ENCODE measurements at places on chromosomes 11 and 22.

DNA sequence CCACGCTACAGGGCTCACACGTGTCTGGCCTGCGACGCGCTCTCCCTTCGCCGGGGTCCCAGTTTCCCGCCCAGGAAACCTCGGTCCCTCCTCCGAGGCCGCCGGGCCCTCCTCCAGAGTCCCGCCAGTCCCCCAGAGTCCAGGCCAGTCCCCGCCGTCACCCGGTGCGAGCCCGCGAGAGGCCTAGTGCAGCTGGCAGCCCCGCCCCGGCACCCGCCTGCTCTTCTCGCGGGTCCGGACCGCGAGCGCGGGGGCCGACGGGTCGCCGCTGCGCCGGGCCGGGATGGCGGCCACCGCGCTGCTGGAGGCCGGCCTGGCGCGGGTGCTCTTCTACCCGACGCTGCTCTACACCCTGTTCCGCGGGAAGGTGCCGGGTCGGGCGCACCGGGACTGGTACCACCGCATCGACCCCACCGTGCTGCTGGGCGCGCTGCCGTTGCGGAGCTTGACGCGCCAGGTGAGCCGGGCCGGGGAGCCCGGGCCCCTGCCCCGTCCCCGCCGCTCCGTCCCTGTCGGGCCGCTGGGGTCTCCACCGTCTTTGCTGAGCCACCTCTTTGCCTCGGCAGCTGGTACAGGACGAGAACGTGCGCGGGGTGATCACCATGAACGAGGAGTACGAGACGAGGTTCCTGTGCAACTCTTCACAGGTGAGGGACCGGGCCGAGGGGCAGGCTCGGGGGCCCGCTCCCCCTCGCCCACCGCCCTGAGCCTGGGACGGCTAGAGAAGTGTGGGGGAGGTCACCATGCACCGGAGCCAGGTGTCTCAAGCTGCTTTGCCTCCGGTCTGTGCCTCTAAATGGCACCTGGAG lies at the start of gene PTPMT1:
TSS of gene PTPMT1 (plus strand) at position 260 of the 809 bp plus-strand sequence. CDS start at position 284, 24 bp downstream.
- peak; percentile 26 for DNase-seq

DNA sequence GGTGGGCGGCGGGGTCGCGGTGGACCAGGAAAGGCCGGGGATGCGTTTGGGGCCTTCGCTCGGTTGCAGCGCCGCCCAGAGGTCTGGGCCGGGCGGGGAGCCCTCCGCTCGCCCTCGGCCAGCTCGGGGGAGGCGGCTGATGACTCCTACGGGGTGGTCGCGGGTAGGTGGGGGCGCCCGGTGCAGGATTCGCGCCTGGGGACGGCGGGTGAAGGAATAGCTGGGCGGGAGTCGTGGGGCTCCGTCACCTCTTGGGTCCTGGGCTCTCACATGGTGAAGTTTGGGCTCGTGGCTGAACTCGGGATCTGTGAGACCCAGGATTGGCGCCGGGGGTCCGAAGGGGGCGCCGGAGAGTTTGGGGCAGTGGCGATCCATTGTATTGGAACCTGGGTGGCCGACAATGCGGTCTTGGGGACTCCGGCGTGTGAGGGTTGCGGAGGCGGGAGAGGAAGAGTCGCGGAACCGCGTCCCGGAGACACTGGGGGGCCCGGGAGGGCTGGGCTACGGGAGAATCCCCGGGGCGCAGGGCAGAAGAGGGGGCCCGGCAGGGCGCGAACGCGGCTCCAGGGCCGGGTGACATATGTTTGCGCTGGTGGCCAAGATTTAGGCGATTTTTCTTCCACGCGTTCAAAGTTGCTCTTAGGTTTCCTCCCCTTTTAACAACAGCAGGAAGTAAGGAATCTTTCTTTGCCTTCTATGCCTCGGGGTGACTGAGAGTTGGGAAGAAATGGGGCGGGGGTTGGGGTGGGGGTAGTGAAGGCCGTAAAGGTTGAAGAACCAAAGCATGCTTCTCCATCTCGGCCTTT lies 935 bp downstream of the QSER1 start:
- peak; percentile 60 for DNase-seq

GRCh38 chr11:128908391-128909246 lies 17.5 kb downstream of the KCNJ5 start:
- DNase-seq: no peak

GRCh38 chr11:126512251-126512650 lies 156.8 kb downstream of the ST3GAL4 start:
- no peak for DNase-seq

DNA sequence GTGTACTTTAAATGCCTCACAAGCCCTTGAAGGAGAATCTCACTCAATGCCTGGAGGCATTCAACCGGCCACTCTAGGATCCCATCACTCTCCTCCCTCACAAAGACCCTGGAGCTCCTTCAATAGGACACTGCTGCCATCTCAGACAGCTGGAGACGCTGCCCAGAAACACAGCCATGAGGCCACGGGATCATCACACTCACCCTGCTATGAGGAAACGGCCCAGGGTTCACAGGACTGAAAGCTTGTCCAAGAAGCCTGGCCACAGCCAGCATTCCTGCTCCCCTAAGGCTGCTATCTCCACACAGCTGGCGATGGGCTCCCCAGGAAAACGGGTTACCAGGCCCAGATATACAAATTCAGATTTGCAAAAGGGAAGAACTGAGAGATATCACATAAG lies 13.2 kb downstream of the CARS1 start:
- DNase-seq: no peak

- peak; percentile 24 for DNase-seq
Measured at GRCh38 chr11:102390667-102391465, 43.9 kb downstream of the BIRC2 start.

- DNase-seq: peak; percentile 72
Measured at GRCh38 chr11:46247659-46248058, 29.8 kb upstream of the CREB3L1 start.

DNA sequence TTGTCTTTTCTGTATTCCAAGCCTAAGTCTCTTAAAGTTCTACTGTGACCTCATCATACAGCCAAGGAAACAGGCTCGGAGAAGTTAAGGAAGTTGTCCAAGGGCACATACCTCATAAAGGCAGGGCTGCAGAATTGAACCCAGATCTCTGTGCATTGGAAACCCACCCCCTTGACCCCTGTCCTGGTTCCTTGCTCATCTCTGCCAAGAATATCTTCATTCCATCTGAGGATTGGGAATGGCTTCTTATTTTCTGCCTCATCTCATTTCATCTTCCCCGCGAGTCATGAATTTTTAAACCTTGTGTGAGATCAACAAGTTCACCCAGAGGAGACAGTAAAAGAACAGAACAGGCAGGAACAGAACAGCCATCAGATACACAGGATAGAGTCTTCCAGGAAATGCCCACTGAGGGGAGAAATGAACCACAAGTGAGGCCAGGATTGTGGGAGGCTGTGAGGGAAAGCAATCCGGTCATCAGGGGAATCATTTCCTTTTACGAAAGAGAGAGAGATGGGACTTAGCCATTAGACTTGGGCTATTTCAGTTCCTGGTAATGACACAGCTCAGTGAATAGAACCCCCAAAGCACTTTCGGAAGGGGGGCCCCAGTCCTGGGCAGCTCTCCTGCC lies 34.4 kb upstream of the LRRC10B start:
- no peak for DNase-seq

- DNase-seq: no peak
Measured at GRCh38 chr11:96875712-96876111, 485.9 kb downstream of the JRKL start.

- peak; percentile 45 for DNase-seq
Measured at GRCh38 chr22:47281126-47282106, 519.0 kb downstream of the TBC1D22A start.

DNA sequence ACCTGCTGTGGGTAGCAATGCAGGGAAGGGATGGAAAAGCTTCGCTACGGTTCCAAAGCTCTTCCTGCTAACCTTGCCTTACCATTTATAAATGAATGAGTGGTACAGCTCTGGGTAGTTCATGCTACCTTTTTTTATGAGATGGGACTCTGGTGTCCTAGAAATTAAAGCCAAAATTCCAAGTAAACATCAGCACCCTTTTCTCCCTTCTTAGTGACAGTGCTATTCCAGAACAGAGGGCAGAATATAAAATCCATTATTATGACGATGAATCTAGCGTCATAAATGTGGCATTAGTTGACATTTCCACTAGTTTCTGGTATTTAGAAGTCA lies 447 bp upstream of the SVIP start:
- no peak for DNase-seq

DNA sequence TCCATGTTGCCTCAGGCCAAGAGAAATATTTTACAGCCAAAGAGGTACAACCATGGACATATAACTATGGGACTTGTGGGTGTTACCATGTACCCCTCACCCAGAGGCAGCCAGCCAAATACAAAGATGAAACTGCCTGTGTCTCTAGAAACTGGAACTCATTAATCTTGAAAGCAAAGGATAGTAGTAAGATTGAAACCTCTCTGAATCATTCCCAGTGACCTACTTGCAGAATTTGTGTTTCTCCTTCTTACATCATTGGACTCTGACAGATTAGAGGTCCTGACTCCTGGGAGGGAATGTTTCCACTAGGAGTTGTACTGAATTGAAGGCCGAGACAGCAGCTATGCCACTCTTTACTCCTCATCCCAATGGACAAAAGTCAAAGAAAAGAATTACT lies 257.4 kb upstream of the UBASH3B start:
- DNase-seq: no peak

DNA sequence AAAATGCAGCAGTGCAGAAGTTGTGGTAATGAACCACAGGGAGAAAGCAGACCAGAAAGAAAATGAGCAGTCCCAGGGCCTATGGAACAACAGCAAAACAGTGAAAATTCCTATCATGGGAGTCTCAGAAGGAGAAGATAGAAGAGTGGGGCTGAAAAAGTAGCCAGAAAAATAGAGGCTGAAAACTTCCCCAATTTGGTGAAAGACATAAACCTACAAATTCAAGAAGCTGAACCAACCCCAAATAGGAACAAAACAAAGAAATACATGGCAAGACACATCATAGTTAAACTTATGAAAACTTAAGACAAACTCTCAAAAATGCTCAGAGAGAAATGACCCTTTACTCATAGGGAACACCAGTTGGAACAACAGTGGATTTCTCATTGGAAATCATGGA lies 11.4 kb downstream of the FGF19 start:
- no peak for DNase-seq

- no peak for DNase-seq
Measured at GRCh38 chr11:21505070-21505469, 687.8 kb upstream of the ANO5 start.

- no peak for DNase-seq
Measured at GRCh38 chr11:1647901-1648652, 18.5 kb downstream of the KRTAP5-5 start.

GRCh38 chr11:121212536-121213361 lies 79.8 kb upstream of the SC5D start:
- DNase-seq: no peak

DNA sequence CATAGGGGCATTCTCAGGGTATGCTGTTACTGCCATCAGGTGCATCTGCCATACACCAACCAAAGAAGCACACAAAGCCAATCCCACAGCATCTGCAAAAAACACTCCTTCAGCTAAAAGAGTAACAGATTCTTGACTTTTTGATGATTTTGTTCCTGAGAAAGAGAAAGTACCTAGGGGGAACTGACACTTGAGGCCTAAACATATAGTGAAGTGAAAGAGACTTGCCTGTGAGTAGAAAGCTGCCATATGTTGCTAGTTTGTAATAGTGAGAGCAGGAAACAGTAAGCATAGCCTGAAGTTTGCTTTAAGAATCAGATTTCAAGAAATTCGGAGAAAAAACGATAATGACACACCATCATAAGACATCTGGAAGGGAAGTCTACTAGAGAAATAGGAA lies 97.9 kb upstream of the CTSC start:
- DNase-seq: no peak

DNA sequence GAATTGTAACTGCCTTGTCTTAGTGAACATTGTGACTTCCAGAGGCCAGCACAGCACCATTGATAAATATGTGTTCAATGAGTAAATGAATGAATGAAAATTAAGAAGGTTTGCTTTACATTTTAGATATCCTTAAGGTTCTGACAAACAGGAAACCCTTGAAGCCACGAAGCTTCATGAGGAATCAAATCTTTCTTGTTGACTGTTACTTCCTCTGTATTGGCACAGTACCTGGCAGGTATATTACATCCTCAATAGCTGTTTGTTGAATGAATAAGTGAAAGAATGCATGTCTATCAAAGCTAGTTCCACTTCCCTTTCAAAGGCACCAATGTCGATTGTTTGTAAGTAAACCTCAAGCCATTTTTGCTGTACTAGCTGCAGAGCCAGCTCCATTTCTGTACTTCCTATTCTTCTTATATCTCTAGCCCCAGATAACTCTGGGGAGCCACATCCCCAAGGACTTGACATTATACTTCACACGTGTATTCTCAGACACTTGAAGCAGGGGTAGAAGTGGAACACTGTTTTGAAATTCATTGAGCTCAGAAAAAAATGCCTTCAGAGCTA lies 140.3 kb upstream of the RAG2 start:
- DNase-seq: no peak

DNA sequence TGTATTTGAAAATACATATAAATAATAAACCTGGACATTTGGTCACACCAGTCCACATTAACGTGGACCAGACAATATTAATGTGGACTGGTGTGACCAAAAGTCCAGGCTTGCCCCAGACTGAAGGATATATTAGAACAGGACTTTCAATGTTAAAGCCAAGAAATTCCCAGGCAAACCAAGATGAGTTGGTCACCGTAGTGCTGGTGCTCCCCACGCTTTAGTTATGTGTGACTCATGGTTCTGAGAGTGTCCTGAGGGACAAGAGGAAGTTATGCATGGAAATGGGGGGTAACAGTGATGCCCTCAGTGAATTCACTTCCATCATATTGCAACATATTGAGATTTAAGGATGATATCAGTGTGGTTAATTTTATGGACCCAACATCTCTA lies 31.4 kb downstream of the POU2AF1 start:
- DNase-seq: no peak

- no peak for DNase-seq
Measured at GRCh38 chr11:45252134-45252856, 33.8 kb downstream of the SYT13 start.

DNA sequence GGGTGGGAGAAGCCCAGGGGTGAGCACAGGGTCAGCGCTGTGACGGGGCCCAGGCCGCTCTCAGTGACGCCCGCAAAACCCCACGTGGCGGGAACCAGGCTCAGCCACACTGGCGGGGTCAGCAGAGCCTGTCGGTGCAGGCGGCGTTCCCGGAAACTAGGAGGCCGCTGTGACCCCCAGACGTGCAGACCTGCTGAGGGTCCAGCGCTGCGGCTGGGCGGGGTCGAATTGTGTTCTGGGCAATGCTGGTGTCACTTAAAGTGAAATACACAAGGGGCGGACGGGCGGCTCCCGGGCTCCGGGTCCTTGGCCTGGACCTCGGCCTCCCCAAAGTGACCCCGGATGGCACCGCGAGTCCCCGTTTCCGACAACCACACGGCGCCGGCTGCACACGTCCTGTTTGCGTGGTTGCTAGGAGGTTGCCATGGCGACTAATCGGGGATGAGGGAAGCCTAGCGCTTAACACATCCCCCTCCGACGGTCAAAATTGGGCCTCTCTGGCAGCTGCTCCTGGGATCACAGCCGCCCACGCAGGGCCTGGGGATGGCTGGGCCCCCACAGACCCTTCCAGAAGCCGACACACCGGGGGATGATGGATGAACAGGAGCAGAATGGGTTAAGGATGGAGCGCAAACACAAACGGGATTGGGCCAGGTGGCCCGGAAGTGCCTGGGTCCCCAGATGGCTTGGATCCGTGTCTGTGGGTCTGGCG lies 81.7 kb upstream of the PRR5 start:
- peak; percentile 82 for DNase-seq
